ENCODE measurements at places on chromosomes 11 and 22.

DNA sequence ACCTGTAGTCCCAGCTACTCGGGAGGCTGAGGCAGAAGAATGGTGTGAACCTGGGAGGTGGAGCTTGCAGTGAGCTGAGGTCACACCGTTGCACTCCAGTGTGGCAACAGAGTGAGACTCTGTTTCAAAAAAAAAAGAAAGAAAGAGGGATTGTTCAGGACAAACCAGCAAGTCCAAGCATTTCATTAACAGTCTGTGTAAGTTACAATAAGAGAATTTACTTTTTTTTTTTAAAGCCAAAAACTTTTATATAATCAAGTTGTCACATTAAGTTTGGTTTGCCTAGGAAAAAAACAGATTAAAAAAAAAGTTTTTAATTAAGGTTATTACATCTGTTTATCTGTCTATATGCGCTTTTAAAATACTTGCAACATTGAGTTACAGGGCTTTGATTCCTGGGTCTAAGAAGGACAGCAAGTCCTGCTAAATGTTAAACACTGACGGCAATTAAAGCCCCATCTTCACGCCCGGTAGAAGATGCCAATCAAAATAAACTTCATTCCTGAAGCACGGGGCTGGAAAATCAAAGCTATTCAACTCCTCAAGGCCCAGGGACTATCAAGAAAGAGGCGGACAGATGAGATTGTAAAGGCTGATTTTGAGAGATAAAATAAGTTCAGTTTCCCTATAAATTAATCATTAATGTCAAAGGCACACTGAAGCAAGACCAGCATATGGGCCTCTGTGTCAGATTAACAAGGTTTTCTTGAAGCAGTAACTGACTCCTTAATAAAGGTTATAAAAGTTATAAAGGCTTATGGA lies 10.7 kb downstream of the TMEM138 start:
- no peak for DNase-seq

GRCh38 chr11:58788355-58789023 lies 56.0 kb downstream of the GLYATL2 start:
- DNase-seq = peak; percentile 50

DNA sequence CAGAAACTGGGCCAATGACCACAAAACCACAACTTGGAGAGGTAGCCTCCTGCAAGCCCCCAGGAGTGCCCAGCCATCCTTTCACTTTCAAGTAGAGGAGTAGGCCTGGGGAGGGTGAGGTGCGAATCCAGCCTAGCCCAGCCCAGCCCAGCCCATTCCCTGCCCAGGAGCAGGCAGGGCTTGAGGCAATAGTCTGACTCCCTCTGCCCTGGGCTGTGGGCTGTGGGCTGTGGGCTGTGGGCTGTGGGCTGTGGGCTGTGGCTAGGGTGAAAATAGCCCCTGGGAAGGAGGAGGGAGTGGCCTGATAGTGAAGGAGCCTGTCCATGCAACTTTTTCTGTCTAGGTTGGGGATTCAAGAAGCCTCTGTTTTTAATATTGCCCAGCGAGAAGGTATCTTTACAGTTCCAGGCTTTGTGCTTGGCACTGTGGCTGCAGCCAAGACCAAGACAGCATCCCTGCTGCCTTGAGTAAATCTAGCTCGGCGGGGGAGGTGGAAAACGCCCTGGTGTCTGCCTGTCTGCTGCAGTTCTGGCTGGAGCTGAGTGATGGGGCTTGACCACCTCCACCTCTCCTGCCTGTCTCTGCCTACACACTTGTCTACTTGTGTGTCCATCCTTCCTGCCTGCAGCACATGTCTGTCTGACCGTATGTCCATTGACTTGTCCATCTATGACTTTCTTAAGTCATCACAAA lies 40.7 kb downstream of the LMO1 start:
- no peak for DNase-seq

- DNase-seq = no peak
Observed at GRCh38 chr11:27385245-27385644, 22.2 kb upstream of the CCDC34 start.

DNA sequence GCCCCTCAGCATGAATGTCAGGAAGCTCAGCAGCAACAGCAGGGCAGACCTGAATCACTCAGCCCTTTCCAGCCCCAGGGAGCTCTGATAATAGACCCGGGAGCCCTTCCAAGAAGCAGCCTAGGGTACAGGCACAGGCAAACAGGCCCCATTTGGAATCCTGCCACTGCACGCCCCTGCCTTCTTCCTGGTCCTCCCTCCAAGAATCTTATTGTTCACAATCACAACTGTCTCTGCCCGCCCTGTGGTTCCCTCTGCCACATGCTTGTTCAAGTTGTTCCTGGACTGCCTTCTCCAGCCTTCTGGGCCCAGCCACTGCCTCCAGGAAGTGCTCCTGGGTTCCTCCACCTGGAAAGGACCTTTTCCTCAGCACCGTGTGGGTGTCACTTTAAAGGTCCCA lies 54.6 kb downstream of the LRRC32 start:
- no peak for DNase-seq

DNA sequence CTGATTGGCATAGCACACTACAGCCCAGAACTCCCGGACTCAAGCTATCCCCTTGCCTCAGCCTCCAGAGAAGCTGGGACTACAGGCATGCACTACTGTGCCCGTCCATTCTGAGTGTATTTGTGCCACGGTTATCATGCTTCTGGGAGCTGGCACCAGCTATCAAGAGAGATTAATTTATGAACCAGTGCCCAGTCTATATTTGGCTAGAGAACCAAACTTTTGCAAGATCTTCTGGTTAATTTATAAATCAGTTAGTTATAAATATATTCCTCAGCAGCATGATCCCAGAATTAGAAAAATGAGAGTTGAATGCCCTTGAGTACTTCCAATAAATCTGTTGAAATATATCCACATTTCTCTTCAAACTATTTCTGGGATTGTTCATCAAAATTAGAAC lies 67.5 kb upstream of the OR5AN1 start:
- no peak for DNase-seq

DNA sequence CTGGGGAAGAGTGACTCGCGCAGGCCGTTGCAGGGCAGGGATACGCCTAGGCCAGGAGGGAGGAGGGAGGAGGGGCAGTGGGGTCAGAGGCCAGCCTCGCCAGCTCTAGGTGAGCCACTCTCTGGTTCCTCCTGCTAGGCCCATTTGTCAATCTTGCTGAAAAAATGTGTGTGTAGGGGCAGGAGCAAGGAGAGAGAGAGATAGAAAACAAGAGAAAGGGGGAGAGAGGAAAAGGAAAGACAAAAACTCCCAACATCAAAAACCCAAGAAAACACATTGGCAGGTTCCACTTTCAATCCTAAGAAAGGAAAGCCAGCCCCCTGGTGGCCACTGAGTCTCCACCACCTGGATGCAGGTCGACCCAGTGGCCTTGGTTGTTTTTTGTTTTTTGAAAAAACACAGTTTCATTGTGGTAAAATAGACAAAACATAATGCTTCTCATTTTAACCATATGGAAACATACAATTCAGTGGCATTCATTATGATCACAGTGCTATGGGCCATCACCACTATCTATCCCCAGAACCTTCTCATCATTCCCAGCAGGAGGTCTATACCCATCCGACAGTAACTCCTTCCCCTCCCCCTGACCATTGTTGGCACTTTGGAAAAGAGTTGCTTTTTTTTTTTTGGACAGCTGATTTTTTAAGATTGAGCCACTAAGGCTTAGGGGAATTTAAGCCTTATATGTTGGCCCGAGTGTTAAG lies 10.9 kb downstream of the OMP start:
- DNase-seq = peak; percentile 11

GRCh38 chr22:50216055-50216683 lies 15.4 kb downstream of the SELENOO start:
- no peak for DNase-seq

DNA sequence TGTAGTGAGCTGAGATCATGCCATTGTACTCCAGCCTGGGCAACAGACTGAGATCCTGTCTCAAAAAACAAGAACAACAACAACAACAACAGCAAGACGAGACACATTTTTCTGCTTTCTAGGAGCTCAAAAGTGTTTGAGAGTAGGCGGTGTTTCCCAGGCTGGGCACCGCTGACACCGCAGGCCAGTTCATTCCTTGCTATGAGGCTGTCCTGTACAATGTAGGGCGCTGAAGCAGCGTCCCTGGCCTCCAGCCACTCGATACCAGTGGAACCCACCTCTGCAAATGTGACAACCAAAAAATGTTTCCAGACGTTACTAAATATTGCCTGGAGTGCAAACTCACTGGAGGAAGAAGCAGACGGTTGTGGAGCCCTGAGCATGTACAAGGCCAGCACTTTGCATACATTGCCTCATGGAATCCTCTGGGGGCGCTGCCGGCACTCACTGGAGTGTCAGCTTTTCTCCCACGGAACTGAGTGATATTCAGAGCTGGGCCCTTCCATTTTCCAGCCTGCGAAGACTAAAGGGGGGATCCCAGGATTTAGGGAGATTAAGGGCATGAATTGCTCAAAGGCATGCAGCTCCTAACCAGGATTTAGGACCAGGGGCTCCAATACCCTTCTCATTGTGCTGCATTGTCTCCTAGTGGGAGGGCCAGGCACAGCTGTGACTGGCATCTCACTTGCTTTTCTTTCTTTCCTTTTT lies 5.8 kb upstream of the MIEF1 start:
- DNase-seq = peak; percentile 55

DNA sequence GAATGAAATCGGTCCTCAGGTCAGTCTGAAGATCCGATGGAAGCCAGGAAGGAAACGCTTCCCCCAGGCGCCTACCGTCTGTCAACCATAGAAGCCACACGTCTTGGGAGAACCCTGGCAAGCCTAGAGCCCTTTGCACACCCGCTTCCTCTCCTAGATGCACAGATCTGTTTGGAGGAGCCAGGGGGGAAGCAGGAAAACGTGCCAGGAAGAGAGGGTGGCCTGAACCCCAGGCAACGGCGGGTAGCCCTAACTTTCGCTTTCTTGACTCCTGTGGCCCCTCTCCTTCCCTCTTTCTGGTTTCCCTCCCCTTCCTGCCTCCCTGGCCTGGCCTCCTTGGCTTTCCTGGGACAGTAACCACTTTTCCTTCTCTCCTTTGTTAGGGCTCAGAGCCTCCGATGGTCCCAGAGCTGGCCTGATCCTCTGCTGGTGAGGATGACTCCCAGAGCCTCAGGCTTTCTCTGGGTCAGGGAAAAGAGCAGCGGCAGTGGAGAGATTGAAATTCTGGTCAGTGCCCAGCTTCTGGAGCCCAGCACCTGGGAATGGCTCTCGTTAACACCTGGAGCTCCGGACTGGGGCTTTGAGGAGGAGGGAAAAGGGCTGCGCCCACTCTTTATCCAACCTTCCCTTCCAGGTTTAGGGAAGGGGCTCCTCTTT lies 2.1 kb downstream of the FXYD6 start:
- DNase-seq = no peak

DNA sequence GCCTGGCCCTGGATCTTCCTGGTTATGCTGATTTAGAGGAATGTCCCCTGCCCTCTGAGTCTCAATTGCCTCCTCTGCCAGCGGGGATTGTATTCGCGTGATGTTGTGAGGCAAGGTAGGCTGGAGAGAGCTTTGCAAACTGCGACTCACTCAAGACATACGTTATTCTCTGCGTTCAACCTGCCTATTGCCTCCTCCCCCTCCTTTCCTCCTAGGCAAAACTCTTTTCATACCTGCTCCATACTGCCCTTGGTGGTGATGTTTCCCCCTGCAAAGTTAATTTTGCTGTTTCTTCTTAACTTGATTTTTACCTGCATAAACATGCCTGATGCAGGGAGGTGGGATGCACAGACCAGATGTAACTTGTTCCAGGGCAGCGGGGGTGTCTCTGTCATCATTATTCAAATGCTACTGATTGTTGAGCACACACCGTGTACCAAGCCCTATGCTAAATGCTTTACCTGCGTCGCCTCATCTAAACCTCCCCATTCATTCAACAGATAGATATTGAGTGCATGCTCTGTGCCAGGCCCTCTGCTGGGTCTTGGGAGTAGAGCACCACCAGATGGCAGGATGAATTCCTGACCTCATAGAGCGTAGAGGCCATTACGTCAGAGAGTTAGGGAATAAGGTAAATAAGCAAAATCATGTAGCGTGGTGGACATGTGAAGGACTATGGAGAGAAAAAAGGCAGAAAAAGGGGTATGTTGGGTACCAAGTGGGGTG lies 29.0 kb downstream of the SGSM1 start:
- DNase-seq = no peak

DNA sequence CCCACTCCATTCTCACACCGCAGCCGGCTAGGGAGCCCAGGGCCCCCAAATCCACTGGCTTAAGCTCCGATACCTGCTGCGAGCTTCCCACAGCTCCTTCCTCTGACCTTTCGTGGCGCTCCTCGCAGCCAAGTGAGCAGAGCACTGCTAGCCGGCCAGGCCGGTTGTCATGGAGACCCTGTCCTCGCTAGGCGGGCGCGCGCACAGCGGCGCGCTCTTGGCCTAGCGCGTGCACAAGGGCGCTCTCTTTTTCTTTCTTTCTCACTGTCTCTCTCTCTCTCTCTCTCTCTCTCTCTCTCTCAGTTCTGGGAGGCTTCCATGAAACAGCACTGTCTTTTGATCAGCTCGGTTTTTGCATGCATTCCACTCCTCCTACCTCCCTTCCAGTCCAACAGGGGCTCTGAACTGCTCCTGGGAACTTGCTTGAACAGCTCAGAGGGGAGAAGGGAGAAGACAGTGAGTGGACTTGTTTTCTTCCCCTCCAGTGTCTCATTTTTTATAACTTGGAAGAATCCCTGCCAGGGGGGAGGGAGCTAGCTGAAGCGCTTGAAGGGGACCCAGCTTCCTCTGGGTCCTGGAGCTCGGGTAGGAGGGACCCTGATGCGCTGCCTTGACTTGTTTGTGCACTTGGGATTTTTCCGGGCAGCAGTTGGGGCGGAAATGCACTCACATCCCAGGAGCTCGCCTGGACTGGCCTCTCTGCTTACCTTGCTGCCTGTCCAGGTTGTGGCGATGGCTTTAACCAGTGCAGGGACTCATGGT lies 100.3 kb upstream of the AKIP1 start:
- DNase-seq = no peak

DNA sequence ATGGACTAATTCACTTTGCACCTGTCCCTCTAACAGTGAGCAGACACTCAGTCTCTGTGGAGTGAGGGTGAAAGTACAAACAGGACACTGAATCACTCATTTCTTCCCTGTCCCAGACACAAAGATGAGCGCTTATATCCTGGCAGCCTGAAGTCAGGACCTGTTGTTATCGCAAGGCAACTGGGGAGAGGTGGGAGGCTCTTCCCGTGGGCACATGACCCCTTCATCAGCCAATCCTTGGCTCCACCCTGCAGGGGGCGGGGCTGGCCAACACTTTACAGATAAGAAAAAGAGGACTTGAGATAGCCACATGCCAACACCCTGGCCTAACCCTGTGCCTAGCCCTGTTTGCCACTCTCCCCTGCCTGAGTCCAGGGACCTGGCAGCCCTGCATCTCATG lies 29.5 kb upstream of the TESMIN start:
- no peak for DNase-seq

GRCh38 chr11:113880971-113881370 lies 5.6 kb upstream of the USP28 start:
- DNase-seq = no peak

- no peak for DNase-seq
Observed at GRCh38 chr11:133501643-133502539, 30.4 kb downstream of the OPCML start.

- peak; percentile 6 for DNase-seq
Observed at GRCh38 chr11:79100093-79100910, 340.5 kb downstream of the TENM4 start.

- peak; percentile 72 for DNase-seq
Observed at GRCh38 chr11:123478352-123478987, 48.4 kb downstream of the GRAMD1B start.

- DNase-seq = no peak
Observed at GRCh38 chr11:70541176-70541575, 142.8 kb downstream of the CTTN start.

- DNase-seq = peak; percentile 88
Observed at GRCh38 chr11:125514336-125515101, 18.5 kb upstream of the FEZ1 start.

GRCh38 chr11:74696939-74697675 lies 34.1 kb downstream of the CHRDL2 start:
- DNase-seq = no peak
